ENCODE measurements at places on chromosomes 7 and 10. TPM values are rescaled to one million over a fixed set of nuclear protein-coding genes. Genes with fewer than 3 reads are reported as not detected.

- H3K27me3 ChIP-seq: no peaks in the 10 kb centered on the region
- DNase-seq: no peak
- H3K4me1 ChIP-seq: no peaks in the 10 kb centered on the region
- no peaks in the 10 kb centered on the region for H3K36me3 ChIP-seq
- H3K27ac ChIP-seq: no peak overlapping the region
- no peak overlapping the region for H3K4me3 ChIP-seq
These were observed 90.9 kb downstream of the POLR1F start for GRCh38 chr7:19617901-19618300.

GRCh38 chr7:114628362-114628761 is 213.7 kb downstream of the FOXP2 start:
- no peak overlapping the region for H3K27ac ChIP-seq
- no peaks in the 10 kb centered on the region for H3K36me3 ChIP-seq
- no peak overlapping the region for H3K4me3 ChIP-seq
- no peak for DNase-seq
- no peaks in the 10 kb centered on the region for H3K27me3 ChIP-seq

DNA sequence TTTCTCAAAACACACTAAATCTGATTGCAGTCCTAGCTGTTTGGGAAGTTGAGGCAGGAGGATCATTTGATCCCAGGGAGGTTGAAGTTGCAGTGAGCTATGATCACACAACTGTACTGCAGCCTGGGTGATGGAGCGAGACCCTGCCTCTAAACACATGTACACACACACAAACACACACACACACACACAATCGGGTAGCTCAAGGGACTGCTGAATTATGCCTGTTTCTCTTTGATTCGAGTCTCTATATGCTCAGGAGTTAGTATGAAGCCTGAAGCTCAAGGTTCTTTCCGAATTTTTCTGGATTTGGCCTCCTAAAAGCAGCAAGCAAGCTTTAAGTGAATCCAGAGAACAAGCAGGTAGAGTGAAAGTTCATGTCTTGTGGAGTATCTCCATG is 22.5 kb downstream of the PRTFDC1 start:
- H3K4me3 ChIP-seq: no peak overlapping the region
- no peaks in the 10 kb centered on the region for H3K4me1 ChIP-seq
- no peak overlapping the region for H3K27ac ChIP-seq
- DNase-seq: no peak

Gene METTL27
- 9.2 TPM for total RNA-seq

- DNase-seq: no peak
- no peaks in the 10 kb centered on the region for H3K27me3 ChIP-seq
- no peaks in the 10 kb centered on the region for H3K4me1 ChIP-seq
- H3K36me3 ChIP-seq: no peaks in the 10 kb centered on the region
- no peak overlapping the region for H3K27ac ChIP-seq
These were observed 166.9 kb downstream of the PARD3 start for GRCh38 chr10:34647875-34648865.

GRCh38 chr7:141702047-141702567 is at the start of gene DENND11:
DENND11 (minus strand) TSS chr7:141702166; CDS start chr7:141702153, 13 bp downstream.
- DNase-seq: no peak
- H3K4me3 ChIP-seq: peak within 1 kb of the TSS; percentile 62
- peaks cover 10% of the 10 kb centered on the region for H3K4me1 ChIP-seq

DNA sequence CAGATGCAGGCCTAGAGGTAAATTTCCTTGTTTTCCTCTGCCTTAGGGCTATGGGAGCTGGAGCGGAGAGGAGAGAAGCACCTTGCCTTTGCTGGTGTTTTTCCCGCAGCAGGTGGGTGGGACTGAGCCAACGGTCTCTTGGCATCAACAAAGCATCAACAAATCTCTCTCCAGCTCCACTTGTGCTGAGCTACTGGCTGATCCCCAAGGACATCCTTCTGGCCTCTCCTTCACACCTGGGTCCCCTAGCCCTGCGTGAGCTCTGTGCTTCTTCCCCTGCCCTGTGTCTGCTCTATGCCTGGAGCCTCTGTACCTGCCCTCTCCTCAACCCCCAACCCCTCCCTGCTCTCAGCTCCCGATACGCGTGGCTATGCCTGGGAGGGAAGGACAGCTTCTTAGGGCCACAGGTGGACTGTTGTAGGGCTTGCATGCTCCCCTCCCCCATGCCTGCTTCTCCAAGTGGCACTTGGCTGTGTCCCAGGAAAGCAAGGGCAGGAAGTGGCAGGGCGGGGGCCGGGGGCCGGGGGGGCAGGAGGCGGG is 3.2 kb upstream of the CLDN4 start:
- H3K27me3 ChIP-seq: peaks cover 18% of the 10 kb centered on the region
- H3K27ac ChIP-seq: peak overlapping the region; percentile 60
- no peaks in the 10 kb centered on the region for H3K36me3 ChIP-seq
- DNase-seq: no peak

Gene KLF14
- 0.42 TPM for total RNA-seq

DNA sequence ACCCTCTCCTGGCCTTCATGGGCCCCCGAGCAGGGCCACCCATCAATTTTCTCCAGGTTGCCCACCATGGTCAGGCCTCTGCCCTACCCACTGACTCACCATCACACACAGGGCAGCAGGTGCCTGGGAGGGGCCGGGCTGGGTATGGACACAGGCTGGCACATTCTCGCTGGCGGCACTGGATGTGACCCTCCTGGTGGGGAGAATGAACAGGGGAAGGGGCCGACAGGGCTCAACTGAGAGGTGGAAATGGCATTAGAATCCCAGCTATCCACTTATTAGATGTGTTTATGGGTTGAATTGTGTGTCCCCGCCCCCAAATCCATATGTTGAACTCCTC is 16.4 kb downstream of the KCP start:
- H3K4me1 ChIP-seq: no peaks in the 10 kb centered on the region
- H3K36me3 ChIP-seq: no peaks in the 10 kb centered on the region
- no peak overlapping the region for H3K27ac ChIP-seq
- no peak overlapping the region for H3K4me3 ChIP-seq
- H3K27me3 ChIP-seq: peaks cover 19% of the 10 kb centered on the region

Gene LIPF
- not detected for total RNA-seq

GRCh38 chr7:156785998-156786543 is 106.9 kb downstream of the LMBR1 start:
- no peaks in the 10 kb centered on the region for H3K27me3 ChIP-seq
- no peak overlapping the region for H3K27ac ChIP-seq
- H3K4me3 ChIP-seq: no peak overlapping the region
- no peaks in the 10 kb centered on the region for H3K36me3 ChIP-seq
- no peaks in the 10 kb centered on the region for H3K4me1 ChIP-seq
- no peak for DNase-seq

DNA sequence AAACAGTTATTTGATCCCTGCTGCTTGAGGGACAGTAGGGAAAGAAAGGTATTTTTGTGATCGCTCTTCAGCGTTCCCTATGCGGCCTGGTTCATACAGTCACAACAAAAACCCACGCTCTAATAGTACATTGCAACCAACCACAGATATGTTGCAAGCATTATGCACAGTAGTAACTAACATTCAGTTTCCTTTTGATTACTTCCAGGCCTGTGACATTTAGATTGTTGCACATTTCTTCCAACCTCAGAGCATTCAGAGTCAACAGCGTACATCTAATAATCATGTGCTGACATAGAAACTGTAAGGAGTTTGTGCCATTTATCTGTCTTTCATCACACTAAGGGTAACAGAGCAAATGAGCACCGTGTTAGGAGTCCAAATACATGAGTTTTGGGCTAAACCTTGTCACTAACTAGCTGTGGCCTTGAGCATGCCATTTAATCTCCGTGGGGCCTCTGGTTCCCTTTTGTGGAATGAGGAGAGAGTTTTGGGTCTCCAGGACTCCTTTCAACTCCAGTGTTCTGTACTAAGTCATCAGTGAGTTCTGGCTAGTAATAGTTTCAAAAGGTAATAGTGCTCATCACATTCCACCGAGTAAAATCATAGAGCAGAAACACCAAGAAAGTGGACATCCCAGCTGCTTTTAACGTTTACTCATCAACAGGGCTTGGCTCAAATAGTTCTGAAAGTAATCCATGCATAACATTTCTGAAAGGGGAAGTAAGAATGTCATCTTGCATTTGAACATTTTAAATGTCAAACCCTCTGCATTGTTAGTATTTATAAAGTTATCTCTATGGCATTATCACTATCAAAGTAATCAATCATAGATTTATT is 99.0 kb upstream of the FZD1 start:
- DNase-seq: peak; percentile 8
- peak overlapping the region; percentile 23 for H3K27ac ChIP-seq
- no peaks in the 10 kb centered on the region for H3K4me1 ChIP-seq
- H3K27me3 ChIP-seq: no peaks in the 10 kb centered on the region
- no peaks in the 10 kb centered on the region for H3K36me3 ChIP-seq

Gene CDK1
- 2.7 TPM for total RNA-seq

- DNase-seq: no peak
- H3K36me3 ChIP-seq: no peaks in the 10 kb centered on the region
- H3K27me3 ChIP-seq: no peaks in the 10 kb centered on the region
These were observed 79.0 kb downstream of the AUTS2 start for GRCh38 chr7:69677054-69677852.

DNA sequence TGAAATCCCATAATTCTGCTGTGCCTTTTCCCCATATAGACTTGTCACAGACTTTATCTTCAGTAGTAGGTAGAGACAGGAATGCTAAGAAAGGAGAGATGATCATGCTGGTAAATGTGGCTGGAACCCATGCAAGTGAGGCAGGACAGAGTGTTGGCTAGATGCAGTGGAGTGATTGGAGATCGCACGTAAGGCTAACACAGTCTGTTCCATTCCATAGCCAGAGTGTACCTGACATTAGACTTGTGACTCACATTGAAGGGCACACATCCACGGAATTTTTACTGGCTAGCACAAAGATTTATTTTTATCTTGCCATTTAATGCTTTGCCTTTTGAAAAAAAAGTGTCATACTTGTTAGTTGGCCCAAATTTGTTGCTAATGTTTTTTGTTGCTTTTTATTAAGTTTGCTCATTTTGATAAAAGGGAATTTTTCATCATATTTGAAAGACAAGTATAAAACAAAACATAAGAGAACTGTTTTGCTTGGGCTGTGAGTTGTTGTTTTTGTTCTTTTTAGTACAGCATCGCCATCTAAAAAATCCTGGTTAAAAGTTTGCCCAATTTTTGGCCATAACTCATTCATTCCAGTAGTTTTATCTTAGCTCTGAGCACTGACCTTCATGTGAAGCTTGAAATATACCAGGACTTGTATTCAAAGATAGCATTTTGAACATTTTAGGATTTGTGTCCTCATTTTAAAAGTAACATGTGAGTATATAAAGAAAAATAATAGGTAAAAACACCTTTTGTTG is 81.0 kb downstream of the CPED1 start:
- no peak overlapping the region for H3K4me3 ChIP-seq
- no peaks in the 10 kb centered on the region for H3K27me3 ChIP-seq
- no peaks in the 10 kb centered on the region for H3K36me3 ChIP-seq
- peak; percentile 32 for DNase-seq
- H3K27ac ChIP-seq: no peak overlapping the region
- peaks cover 15% of the 10 kb centered on the region for H3K4me1 ChIP-seq

GRCh38 chr7:105826143-105826542 is 50.3 kb downstream of the ATXN7L1 start:
- no peak overlapping the region for H3K27ac ChIP-seq
- H3K36me3 ChIP-seq: no peaks in the 10 kb centered on the region
- H3K27me3 ChIP-seq: no peaks in the 10 kb centered on the region
- H3K4me1 ChIP-seq: peaks cover 9% of the 10 kb centered on the region
- no peak overlapping the region for H3K4me3 ChIP-seq
- no peak for DNase-seq

Gene GARIN1A
- total RNA-seq: 0.63 TPM

All from tibial nerve (tissue), 4 donors.